ENCODE measurements at places on chromosomes 6 and 20.

DNA sequence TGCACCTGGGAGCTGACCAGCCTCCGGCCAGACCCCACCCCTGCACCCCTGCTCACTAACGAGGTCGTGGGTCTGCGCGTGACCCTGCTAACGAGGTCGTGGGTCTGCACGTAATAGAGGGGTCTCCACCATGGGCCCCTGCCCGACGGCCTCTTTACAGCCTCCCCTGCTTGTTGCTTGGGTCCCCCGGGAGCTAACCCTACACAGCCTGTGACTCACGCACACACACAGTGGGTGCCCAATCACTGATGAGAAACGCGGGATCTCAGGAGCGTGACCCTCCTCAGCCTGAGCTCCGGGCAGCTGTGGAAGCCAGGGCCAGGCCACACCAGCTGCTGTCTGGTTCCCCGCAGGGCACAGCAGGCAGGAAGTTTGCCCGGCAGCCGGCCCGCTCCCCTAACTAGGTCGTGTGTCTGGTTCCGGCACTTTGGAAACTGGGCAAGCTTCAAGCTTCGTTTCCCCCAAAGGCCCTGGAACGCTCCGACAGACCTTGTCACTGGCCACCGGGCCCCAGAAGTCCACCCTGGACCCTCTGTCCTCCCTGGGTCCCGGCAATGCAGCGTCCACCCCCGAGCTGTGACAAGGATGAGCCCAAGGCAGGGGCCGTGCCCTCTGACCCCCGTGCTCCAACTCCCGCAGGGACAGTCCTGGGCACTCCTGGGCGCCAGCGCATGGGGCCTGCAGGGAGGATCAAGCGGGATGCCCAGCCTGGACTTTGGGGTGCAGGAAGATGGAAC lies 767 bp downstream of the PTK6 start:
- DNase-seq = no peak

DNA sequence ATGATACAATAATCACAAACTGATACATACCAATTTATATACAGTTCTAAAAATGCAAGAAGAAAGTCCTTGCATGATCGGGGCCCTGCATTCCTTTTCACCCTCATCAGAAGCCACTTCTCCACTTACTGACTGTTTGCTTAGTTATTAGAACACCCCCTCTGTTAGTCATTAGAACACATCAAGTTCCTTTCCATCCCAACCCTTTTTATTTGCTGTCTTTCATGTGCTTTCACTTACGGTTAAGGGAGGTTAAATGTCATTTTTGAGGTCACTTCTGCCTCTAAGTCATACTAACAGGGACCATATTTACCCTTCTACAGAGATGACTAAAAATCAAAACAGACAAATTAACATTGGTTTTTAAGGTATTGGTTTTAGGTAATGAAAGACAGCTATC lies 149.1 kb downstream of the LMBRD1 start:
- DNase-seq = no peak

- DNase-seq = no peak
These were observed 37.3 kb downstream of the PREX1 start for GRCh38 chr20:48790473-48791003.

- no peak for DNase-seq
These were observed 138.0 kb upstream of the RREB1 start for GRCh38 chr6:6969761-6970223.

GRCh38 chr6:137873273-137873762 lies 6.3 kb downstream of the TNFAIP3 start:
- DNase-seq = peak; percentile 15

GRCh38 chr20:37723668-37724067 lies 29.8 kb downstream of the CTNNBL1 start:
- no peak for DNase-seq

GRCh38 chr6:117568831-117569410 lies 33.4 kb downstream of the GOPC start:
- no peak for DNase-seq

DNA sequence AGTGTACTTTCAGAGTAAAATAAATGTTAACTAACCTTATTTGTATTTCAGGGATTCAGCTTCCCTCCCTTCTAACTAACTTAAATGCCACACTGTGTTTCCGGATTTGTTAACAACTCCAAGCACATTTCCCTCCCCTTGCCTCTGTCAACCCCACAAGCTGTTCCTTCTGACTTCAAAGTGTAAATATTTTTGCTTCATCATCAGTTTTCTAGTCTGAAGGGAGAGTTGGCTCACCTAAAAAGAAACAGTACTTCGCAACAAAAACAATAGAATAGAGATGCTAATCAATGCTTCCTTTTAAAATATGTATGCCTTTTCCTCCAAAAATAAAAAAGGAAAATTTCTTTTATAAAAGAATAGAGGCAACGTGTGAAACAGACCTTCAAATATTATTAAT lies 132.6 kb downstream of the THEMIS start:
- DNase-seq = no peak
